Activated T-cell treated with anti-CD3 and anti-CD28 coated beads for 1 hour (primary cell): ENCODE measurements at places on chromosomes 7 and 10.
A peak's percentile ranks its signal among the peaks of the same experiment; 100 is the strongest.

- DNase-seq: no peak
Measured at GRCh38 chr10:102508506-102508905, 4.7 kb downstream of the SUFU start.

- no peak for DNase-seq
Measured at GRCh38 chr10:123607386-123607785, 58.8 kb upstream of the GPR26 start.

- DNase-seq: no peak
Measured at GRCh38 chr10:50846753-50847152, 38.7 kb downstream of the A1CF start.

DNA sequence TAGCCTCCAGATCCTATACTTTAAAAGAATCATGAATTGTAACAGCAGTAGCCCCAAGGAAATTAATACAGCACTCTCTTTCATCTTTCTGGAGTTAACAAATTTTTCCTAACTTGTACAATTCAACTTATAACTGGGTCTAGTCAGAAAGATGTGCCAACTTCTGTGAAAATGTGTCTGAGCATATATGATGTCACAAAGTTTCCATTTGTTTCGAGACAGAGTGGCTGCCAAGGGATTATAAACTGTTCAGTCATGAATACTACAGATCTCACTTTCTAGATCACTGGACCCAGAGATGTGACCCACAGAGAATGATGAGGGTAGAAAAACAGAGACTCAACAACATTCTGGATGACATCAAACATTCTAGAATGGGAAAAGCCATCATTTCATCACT lies 249.2 kb upstream of the PHF14 start:
- DNase-seq: no peak

- no peak for DNase-seq
Measured at GRCh38 chr7:102951839-102952238, 39.0 kb downstream of the LRRC17 start.

GRCh38 chr10:97553575-97554031 lies 19.0 kb upstream of the ANKRD2 start:
- DNase-seq: peak; percentile 54

- no peak for DNase-seq
Measured at GRCh38 chr10:6610647-6611046, 30.6 kb upstream of the PRKCQ start.

DNA sequence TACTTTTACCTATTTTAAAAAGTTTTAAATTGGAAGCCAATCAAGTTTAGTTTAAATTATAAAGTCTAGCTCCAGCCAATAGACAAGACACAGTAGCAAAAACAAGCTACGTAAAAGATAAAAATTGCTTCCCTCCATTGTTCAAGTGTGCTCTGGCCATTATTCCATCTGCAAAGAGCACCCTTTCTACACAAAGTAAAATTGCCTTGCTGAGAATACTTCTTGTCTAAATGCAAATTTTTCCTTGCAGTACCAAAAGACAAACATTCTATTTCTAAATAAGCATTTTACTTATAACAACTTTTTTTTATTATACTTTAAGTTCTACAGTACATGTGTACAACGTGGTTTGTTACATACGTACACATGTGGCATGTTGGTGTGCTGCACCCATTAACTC lies 75.9 kb upstream of the ZNF746 start:
- no peak for DNase-seq

- DNase-seq: no peak
Measured at GRCh38 chr7:15306296-15306695, 255.5 kb downstream of the AGMO start.

DNA sequence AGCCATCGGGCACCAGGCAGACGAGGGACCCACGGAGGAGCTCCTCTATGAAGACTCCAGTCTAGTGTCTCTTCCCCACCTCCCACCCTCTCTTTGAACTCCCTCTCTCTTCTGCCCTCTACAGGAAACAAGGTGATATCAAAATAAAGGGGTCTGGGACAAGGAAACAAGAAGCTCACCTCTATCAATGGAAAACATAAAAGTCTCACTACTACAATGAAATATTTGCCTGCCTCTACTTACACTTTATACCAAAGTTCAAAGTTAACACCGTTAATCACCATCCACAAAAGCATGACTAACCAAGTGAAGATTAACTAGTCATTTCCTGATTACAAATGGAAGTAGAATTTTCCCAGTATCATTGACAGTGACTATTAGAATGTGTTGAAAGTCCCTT lies 82.2 kb downstream of the PARD3 start:
- DNase-seq: no peak

DNA sequence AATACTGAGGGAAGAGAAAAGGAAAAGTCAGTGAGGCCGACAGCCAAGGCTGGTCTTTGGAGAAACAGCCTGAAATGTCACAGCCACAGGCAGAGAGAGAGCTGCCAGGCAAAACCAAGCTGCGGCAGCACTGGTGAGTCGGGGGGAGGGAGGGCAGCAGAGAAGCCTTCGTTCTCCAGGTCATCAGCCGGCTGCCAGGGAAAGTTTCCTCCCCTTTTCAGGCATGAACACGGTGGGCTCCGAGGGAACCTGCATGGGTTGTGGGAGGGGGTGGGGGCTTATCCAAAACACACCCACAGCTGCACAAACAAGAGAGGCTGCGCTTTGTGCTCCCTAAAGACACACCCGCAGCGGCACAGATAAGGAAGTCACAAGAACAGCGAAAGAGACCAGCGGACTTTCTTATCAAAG lies 62.3 kb upstream of the NKX6-2 start:
- DNase-seq: no peak

DNA sequence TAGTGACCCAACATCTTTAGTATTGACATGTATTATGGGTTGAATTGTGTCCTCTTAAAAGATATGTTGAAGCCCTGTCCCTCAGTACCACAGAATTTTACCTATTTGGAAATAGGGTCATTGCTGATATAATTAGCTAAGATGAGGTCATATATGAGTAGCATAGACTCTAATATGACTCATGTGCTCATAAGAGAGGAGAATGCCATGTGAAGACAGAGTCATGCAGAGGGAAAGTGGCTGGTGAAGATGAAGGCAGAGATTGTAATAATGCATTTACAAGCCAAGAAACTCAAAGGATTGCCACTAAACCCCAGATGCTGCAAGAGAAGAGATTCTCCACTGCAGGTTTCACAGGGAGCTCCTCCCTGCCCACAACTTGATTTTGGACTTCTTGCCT lies 496.4 kb downstream of the KIF20B start:
- no peak for DNase-seq

DNA sequence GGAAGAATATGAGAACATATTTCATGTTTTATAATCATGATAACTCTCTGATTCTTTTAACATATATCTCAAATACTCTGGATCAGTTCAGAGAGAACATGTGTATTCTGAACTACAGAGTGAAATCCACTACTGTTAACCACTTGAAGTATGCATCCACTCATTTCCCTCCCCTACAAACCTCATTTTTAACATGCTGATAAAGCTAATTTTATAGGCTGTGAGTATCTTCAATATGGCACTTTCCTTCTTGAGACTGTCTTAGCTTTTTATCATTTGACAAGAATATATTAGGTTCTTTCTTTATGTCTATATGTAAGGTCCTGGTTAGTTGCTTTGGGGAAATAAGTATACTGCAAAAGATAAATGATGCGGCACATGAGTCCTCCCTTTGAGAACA lies 154.8 kb downstream of the MLLT10 start:
- no peak for DNase-seq

- no peak for DNase-seq
Measured at GRCh38 chr7:148540041-148540738, 50.4 kb upstream of the C7orf33 start.

GRCh38 chr7:141074162-141074991 lies 513 bp downstream of the TMEM178B start:
- no peak for DNase-seq

DNA sequence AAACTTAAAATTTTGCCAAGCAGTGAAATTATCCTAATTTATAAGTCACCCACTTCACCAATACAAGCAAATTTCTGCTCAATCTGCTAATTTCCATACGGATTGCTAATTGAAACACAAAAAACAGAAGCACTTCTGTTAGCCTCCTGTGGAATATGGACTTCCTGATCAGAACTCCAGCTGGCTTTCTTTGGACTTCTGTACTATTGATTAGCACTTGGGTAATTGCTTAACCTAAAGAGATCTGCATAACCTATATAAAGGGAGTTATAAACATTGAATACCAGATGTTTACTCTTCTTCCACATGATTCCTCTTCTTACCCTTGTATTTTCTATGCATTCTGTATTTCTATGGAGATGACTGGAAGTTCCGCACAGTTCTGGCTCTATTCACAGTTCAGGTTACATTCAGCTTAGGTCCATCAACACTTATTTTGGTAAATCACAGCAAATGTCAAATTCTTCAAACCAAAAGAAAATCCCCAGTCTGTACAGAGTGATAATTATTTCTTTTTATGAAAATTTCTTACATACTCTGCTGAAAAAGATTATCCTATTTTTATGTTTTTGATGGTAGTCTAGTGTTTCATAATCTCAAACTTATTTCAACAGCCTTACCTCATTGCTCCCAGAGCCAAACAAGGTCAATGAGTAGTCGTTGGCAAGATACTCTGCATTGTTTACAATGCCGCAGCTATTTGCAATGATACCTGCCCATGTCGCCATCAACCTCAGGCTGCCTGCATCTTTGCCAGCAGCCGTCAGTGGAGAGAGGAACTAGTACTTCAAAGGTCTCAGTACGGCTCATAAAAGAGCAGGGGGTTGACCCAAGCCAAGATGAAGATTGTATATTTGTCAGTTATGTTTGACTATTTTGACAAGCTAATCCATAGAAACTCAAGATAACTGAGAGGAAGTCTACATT lies 225.6 kb downstream of the AHR start:
- DNase-seq: no peak

DNA sequence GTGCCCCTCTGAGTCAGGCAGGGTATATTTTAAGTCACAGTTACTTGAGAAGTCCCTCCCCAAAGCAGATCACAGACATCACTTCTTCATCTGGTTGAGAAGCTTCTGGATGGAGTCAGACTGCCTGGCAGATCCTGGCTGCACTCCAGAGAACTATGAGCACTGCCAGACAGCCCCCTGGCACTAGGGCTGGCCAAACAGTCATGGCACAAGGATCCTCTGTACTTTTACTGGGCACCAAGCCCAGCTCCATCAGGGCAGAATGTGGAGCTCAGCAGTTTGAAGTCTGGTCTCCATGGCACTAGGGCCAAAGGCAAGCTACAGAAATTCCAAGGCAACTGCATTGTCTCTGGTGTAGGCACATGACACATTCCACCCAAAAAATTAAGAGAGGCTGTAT lies 162.1 kb downstream of the NRG3 start:
- DNase-seq: no peak

GRCh38 chr10:2949948-2950354 lies 117.4 kb upstream of the PFKP start:
- DNase-seq: no peak

GRCh38 chr7:128869138-128869943 lies 6.7 kb downstream of the ATP6V1F start:
- peak; percentile 19 for DNase-seq

DNA sequence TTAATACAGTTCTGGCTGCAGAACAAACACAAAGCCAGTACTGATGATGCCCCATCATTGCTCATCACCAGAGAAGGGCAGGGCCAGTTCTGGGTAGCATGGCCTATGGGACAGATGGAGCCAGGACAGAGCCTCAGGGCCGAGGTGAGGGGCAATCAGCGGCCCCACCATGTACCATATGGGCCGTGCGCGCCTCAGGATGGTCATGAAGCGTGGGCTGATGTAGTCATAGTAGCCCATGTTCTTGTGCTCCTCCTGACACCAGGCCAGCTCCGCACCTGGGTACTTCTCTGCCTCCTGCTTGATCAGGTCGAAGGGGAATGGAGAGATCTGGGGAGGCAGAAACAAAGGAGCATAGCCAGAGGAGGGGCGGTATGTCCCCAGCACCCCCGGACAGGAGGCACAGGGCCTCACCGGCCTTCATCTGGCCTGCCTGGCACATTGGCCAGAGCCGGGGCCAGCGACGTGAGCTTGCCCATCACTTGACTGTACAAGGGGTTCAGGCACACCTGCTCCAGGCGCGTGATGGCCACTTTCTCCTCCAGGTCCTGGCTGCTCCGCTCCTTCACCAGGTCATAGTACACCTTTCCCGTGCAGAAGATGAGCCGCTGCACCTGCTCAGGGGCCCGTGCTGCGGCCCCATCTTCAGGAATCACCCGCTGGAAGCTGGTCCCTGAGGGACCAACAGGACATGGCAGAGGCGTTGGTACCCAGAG lies 26.1 kb downstream of the OGDHL start:
- no peak for DNase-seq

DNA sequence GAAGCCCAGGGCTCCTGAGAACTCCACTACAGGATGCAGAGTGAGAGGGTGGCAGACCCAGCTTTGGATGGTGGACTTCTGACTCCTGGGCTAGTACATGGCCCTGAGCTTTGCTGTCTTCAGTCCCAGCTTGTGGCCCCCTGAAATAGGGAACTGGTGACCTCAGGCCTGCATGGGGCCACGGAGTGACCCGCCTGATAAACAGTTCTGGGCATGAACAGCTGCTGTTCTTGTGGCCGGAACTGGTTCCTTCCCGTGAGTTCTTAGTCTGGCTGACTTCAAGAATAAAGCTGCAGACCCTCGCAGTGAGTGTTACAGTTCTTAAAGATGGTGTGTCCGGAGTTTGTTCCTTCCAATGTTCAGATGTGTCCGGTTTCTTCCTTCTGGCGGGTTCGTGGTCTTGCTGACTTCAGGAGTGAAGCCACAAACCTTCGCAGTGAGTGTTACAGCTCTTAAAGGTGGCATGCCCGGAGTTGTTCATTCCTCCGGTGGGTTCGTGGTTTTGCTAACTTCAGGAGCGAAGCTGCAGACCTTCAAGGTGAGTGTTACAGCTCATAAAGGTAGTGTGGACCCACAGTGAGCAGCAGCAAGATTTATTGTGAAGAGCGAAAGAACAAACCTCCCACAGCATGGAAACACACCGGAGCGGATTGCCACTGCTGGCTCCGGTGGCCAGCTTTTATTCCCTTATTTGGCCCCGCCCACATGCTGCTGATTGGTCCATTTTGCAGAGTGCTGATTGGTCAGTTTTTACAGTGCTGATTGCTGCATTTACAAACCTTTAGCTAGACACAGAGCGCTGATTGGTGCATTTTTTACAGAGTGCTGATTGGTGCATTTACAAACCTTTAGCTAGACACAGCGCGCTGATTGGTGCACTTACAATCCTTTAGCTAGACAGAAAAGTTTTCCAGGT lies 268.0 kb downstream of the ZEB1 start:
- DNase-seq: no peak

- no peak for DNase-seq
Measured at GRCh38 chr7:20514364-20514763, 101.1 kb upstream of the ABCB5 start.

- no peak for DNase-seq
Measured at GRCh38 chr7:110204527-110204926, 886.4 kb upstream of the LRRN3 start.

- DNase-seq: no peak
Measured at GRCh38 chr10:8776926-8777622, 722.6 kb downstream of the GATA3 start.

GRCh38 chr7:140348161-140348849 lies 50.0 kb downstream of the SLC37A3 start:
- DNase-seq: no peak

GRCh38 chr10:13904064-13904463 lies 317.3 kb downstream of the PRPF18 start:
- DNase-seq: no peak

- DNase-seq: no peak
Measured at GRCh38 chr7:139526578-139527544, 3.4 kb downstream of the CLEC2L start.
